GM18507 (cell line): ENCODE measurements at places on chromosomes 6 and 20.

DNA sequence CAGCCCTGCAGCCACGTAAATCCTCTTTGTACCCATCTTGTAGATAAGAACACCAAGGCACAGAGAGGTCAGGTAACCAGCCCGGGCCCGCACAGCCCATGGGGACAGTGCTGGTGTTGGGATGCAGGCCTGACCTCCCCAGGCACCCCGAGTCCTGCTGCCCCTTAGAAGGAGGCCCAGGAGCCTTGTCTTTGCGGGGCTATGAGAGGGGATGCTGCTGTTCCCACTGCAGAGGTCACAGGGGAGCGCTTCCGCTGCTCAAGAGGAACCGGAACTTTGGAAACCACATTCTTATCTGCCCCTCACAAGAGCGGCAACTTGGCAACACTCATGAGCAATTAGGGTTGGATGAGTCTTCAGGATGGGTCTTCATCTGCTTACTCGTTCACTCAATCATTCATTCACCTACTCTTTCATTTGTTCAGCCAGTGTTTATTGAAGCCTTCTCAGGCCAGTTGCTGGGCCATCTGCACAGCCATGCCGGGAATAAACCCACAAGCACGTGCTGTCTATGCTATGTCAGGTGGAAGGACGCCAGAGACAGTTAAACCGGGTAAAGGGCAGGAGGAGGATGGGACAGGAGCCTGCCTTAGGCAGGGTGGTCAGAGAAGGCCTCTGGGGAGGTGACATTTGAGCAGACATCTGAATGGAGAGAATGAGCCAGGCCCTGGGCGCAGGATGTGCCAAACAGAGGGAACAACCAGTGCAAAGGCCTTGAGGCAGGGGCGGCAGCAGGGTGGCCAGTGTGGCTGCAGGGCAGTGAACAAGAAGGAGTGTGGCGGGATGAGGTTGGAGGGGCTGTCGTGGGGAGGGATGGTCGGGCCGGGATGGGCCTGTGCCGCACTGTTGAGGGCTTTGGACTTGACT lies 60.8 kb downstream of the RBM38 start:
- no peak for DNase-seq

- no peak for DNase-seq
Measured at GRCh38 chr6:117555882-117556498, 46.3 kb downstream of the GOPC start.

- no peak for DNase-seq
Measured at GRCh38 chr6:105184921-105185320, 5.1 kb upstream of the POPDC3 start.

- no peak for DNase-seq
Measured at GRCh38 chr20:2295886-2296515, at the start of gene TGM3. Gene TGM3, plus strand, starts transcription at chr20:2296001. Its CDS starts 63 bp downstream, at chr20:2296064.

DNA sequence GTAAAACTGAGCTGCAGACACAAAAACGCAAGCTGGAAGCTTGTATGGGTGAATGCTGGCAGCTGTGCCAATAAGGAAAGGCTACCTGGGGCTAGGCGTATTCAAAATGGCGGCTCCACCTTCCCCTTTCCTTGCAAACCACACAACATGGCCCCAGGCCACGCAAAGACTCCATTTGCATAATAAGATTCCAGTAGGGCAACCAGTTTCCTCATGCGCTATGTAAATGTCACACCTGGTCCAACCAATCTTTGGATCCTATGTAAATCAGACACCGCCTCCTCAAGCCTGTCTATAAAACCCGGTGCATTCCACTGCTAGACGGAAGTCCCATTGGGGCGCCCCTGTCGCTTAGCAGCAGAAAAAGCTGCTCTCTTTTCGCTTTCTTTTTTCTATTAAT lies 505.9 kb upstream of the BTBD3 start:
- no peak for DNase-seq

DNA sequence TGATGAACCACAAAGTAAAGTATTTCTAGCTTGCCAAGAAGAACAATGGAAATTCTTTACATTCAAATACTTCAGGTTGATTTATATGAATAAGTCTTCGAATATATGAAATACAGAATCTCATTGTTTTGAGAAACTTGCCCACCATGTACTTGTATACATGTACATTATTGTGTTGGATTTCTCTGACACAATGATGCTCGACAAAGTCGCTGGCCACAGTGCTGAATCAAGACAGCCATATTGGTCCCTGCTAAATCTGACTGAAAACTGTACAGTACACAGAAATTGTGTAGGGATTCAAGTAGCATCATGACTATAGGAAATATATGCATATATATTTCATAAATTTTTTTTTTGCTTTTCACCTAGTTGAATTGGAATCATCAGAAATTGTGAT lies 13.1 kb upstream of the LIN28B start:
- no peak for DNase-seq

DNA sequence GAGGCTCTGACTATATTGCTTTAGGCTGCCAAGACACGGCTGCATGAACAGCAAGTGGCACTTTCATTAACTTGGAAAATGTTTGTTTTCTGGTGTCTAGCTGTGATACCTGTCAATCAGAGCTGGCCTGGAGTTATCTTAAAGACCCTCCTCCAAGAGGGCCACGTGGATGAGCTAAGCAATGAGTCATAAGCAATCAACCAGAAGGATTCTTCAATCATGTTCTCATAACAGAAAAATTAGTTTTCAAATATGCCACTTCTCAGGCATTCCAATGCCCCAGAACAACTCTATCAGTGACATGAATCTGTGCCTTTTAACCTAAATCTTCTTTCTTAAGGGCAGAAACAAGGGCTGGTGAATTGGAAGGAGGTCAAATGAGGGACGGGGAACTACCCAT lies 283.0 kb downstream of the HTR1B start:
- no peak for DNase-seq

- DNase-seq, result no peak
Measured at GRCh38 chr20:36785308-36785707, 11.7 kb upstream of the DSN1 start.

- no peak for DNase-seq
Measured at GRCh38 chr6:64589961-64590360, 954.4 kb downstream of the PHF3 start.

GRCh38 chr6:90000864-90001731 lies 106.8 kb downstream of the GJA10 start:
- DNase-seq, result no peak

DNA sequence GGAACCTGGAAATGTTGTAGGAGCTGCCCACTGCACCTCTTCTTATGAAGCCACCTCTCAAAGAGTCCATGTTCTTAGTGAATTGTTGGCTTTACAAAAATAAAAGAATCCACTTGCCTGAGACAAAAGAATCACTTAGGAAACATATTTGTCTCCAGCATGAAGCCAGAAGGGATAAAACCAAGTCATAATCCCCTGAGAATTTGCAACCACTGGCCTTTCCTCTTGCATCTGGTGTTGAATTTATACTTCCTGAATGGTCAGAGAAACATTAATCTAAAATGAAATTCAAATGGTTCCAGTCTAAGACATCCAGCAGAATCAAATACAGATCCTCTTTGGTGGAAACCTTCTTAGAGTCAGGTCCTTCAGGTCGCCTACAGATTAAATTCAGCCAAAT lies 192.5 kb upstream of the ECI2 start:
- no peak for DNase-seq

DNA sequence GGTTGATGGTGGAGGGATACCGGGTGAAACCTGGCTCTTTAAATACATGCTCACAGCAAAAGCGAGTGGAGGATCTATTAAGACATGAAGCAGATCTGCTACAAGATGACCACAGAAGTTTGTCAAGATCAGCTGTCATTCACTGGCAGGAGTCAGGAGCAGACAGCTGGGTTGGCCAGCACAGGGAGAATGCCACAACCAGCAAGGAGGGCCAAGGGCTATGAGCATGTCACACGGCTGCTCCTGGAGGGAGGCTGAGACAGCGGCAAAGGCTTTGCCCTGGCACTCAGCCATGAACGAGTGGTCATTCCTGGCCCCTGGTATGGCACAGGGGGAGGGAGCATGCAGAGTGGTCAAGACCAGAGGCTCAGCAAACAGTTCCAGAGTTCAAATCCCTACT lies 77.6 kb downstream of the POPDC3 start:
- DNase-seq, result no peak

DNA sequence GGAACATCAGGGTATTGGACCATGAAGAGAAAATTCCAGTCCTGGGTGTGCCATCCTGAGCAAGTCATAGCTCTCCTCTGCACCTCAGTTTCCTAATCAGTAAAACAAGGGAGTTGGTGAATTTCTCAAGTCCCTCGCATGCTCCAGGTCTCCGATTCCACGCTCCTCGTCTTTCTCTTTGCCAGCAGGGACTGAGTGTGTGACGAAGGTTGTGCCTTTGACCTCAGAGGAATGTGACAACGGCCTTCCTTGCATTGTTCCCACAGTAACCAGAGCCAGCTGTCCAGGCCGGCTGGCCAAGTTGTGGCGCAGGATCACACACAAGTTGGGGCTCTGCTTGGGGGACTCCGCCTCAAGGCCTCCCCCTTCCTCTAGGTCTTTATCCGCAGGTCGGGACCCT lies 217.3 kb downstream of the ATXN1 start:
- no peak for DNase-seq

GRCh38 chr6:12977806-12978205 lies 261.2 kb downstream of the PHACTR1 start:
- DNase-seq, result no peak

DNA sequence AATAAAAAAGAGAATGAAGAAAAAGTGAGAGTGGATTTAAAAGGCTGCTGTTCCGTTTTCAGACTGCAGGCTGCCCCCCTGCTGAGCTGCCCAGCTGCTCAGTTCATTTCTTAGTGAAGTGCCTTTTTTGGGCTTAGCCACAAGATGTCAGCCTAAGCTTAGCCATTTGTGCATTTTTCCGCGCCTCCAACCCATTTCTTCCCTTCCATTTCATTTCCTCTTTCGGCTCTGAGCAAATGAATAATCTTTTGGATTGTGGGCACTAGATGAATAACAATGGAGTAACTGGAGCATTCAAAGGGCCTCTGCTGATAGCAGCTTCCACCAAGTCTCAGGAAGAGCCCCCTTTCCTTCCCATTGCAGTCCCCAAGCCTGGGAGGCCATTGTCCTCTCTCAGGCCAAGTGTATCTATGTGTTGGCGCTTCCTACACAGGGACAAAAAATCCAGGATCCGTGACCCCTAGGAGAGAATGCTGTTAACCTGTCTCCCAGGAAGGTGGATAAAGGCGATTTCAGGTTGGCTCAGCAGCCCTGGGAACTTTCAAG lies 83.5 kb upstream of the SPTLC3 start:
- DNase-seq, result peak; percentile 37

- DNase-seq, result no peak
Measured at GRCh38 chr6:159988983-159989454, 20.1 kb downstream of the IGF2R start.

DNA sequence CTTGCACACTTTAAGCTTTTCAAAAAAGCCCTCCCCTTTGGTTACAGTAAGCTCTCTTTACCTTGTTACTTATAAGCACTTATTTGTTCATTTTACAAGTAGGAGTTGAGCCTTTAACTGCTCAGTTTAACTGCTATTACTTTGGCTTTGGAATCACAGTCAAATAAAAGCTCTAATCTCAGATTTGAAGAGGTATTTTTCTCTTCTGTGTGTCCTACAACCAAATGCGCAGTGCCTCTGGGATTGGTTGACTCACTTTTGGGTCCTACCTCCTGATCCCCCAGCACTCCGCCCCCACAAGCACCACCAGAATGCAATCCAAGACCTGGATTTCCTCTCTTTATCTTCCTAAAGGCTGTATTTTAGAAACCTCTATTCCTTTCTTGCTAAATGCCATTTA lies 2.5 kb downstream of the NCOA7 start:
- DNase-seq, result no peak

DNA sequence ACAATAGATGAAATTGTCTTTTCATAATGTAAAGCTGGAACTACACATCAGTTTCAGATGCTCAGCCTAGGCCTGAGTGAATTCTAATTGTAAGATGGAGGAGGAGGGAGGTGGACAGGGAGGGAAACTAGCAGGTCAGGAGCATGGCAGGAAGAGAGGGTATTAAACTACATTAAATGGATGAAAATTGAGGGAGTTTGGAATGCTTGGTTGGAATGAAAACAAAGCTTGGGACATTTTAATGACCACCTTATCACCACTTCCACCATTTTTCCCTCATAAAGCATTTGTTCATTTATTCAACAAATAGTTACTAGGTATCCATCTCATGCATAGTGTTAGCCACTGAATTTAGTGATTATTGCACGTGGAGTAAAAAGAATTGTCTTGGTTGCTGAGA lies 65.0 kb downstream of the KIZ start:
- DNase-seq, result no peak

GRCh38 chr20:52964131-52964530 lies 8.0 kb upstream of the TSHZ2 start:
- no peak for DNase-seq

- no peak for DNase-seq
Measured at GRCh38 chr6:90178384-90178855, 118.2 kb downstream of the BACH2 start.

DNA sequence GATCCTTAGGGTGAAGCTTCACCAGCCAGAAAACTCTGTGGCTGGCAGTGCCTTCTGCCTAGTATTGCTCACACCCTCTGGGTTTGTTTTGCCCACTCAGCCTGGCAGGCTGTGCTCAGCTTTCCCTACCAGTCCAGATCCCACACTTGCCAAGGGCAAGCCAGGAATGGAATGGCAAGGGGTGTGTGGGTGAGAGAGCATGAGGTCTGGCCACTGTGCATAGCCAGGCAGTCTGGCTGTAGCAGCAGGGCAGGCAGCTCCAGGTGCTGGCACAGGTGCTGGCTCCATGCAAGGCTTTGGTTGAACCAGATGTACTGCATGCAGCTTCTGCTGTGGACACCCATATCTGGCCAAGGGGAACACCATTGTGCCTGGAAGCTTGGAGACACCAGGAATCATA lies 1720.3 kb downstream of the HACE1 start:
- DNase-seq, result no peak

GRCh38 chr6:87395431-87395830 lies 12.3 kb upstream of the CFAP206 start:
- DNase-seq, result no peak

DNA sequence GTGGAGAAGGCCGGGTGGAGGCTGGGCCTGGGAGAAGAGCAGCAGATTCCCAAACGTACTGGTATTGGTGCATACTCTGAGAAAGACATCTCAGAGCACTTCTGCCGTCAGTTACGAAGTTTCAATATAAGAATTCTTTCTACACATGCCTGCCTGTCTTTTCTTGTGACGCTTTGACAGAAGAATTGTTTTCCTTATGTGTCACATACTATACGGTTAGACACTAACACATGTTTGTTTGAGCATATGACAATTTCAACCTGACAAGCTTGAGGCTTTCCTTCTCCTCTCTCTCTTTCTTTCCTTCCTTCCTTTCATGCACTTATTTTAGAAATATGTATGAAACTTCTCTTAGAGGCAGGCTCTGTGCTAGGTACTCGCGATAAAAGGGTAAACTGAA lies 360.0 kb downstream of the QKI start:
- DNase-seq, result no peak
